ENCODE measurements at places on chromosomes 6 and 20. TPM values are rescaled to one million over a fixed set of nuclear protein-coding genes. Genes with fewer than 3 reads are reported as not detected.

DNA sequence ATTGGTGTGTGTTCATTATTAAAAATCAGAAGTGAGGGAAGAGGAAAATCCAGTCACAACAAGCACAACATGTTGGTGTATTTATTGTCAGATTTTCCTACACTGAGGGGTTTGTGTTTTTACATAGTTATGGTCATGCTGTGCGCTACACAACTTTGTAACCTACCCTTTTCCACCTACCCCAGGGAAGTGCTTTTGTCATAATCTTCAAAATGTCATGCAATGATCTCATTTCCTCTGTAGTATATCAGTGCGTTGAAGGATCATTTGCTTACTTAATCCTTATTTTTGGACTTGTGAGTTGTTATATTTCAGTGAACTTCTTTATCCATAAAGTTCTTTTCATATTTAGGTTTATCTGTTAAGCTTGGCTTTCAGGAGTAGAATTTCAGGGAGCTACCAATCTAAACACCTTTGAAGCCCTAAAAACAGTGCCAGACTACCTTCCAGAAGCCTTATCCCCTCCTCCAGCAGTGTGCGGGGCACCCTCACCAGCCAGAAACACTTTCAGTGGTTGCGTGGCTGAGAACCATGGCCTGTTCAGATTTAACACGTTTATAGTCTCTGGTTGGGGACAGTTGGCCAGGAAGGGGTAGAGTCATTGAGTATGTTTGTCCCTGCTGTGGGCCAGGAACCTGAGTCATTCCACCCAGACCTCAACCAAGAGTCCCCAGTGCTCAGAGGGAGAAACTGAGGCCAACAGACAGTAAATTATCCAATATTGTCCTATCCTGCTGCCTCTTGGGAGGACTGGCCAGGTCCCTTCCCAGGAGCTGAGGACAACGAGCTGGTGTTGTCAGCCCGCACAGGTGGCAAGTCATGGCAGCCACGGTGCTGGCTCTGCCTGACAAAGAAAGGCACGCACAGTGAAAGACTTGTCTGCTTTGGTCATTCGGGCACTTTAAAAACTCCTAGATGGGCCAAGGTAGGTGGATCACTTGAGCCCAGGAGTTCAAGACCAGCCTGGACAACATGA is 40.3 kb downstream of the STK35 start:
- peaks cover 7% of the 10 kb centered on the region for H3K4me1 ChIP-seq
- no peaks in the 10 kb centered on the region for H3K27me3 ChIP-seq
- no peak overlapping the region for H3K27ac ChIP-seq
- H3K36me3 ChIP-seq: peaks cover 10% of the 10 kb centered on the region
- no peak overlapping the region for H3K4me3 ChIP-seq

GRCh38 chr6:73078908-73079610 is 146.2 kb downstream of the KHDC1L start:
- DNase-seq: no peak
- H3K36me3 ChIP-seq: no peaks in the 10 kb centered on the region
- no peak overlapping the region for H3K4me3 ChIP-seq
- H3K27ac ChIP-seq: no peak overlapping the region
- peaks cover 9% of the 10 kb centered on the region for H3K4me1 ChIP-seq

GRCh38 chr6:135665935-135666334 is 168.4 kb upstream of the AHI1 start:
- no peaks in the 10 kb centered on the region for H3K36me3 ChIP-seq
- DNase-seq: no peak
- no peak overlapping the region for H3K4me3 ChIP-seq
- no peak overlapping the region for H3K27ac ChIP-seq
- peaks cover 15% of the 10 kb centered on the region for H3K27me3 ChIP-seq

GRCh38 chr6:150735341-150735851 is 130.1 kb upstream of the MTHFD1L start:
- no peaks in the 10 kb centered on the region for H3K4me1 ChIP-seq
- no peak for DNase-seq
- H3K36me3 ChIP-seq: no peaks in the 10 kb centered on the region
- no peak overlapping the region for H3K27ac ChIP-seq

DNA sequence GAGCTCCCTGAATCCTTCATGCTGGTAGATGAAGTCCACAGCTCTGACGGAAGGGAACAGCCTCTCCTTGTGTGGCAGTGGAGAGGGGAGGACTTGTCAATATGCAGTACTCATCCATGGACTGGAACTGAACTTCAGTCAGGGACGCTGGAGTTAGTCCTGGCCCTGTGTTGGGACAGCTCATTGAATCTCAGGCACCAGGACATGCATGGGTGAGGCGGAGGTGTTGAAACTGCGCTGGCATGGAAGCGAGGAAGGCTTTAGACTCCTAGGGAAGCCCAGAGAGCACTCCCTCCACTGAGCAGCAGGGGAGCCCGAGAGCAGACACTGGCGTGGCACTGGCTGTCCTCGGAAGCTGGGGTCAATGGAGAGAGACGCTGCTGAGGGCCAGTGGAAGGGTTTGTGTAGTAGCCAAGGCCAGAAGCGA is 161.3 kb upstream of the GGTLC1 start:
- H3K27me3 ChIP-seq: peaks cover 8% of the 10 kb centered on the region
- H3K4me1 ChIP-seq: no peaks in the 10 kb centered on the region
- H3K36me3 ChIP-seq: no peaks in the 10 kb centered on the region
- H3K27ac ChIP-seq: no peak overlapping the region

- peaks cover 4% of the 10 kb centered on the region for H3K27me3 ChIP-seq
- H3K27ac ChIP-seq: no peak overlapping the region
- H3K4me3 ChIP-seq: no peak overlapping the region
Observed at GRCh38 chr6:164072240-164072666, 657.7 kb downstream of the QKI start.

Gene PREP
- 35.7 TPM for total RNA-seq

Gene GLP1R
- total RNA-seq: not detected

DNA sequence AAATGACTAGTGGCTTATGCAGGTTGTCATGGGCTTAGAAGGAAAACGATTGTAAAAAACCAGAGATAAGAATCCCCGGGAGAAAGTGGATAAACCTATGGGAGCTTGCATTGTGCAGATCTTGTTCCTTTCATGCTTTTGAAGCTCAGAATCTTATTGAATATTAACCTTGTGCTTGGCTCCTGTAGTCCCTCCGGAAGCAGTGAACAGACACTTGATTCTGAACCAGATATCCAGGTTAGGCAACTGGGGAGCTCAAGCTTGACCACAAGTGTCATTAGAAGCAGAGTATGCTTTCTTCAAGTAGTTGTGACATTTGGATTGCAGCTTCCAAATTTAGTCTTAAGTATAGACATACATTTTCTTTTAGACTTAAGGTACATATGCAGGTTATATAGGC is 212.6 kb upstream of the MOCS1 start:
- no peaks in the 10 kb centered on the region for H3K36me3 ChIP-seq
- no peak for DNase-seq
- no peak overlapping the region for H3K27ac ChIP-seq
- H3K27me3 ChIP-seq: no peaks in the 10 kb centered on the region
- H3K4me3 ChIP-seq: no peak overlapping the region

DNA sequence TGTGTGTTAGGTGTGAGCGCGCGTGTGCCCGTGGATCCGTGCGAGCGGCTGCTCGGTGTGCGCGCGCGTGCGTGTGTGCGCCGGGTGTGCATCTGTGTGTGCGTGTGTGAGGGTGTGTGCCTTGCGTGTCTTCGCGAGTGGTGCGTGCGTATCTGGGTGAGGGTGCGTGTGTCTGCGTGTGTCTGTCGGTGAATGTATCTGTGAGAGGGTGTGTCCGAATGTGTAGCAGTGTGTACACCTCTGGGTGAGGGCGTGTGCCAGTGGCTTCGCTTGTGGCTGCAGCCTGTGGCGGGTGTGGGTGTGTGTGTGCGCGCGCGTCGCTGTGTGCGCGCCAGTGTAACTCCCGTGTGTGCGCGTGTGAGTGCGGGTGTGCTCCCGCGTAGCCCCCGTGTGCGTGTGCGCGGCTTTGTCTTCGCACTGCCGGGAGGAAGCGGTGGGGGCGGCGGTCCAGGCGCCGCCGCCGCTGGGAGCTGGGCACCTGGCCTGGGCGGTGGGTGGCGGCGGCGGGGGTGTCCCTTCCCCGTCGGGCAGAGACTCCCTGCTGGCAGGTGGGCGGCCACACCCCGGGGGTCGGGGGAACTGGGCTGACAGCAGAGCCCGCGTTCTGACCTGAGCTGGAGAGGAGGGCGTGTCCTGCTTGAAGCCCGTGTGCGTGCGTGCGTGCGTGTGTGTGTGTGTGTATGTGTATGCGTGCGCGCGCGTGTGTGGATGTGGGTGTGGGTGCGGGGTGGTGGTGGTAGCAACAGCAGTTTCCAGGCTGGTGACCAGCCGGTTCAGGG is 61.3 kb upstream of the EPB41L1 start:
- H3K27me3 ChIP-seq: peaks cover 5% of the 10 kb centered on the region
- peak overlapping the region; percentile 88 for H3K4me3 ChIP-seq
- H3K4me1 ChIP-seq: peaks cover 36% of the 10 kb centered on the region
- H3K36me3 ChIP-seq: no peaks in the 10 kb centered on the region

Gene KIAA1755
- total RNA-seq: 50.2 TPM

Gene NOTCH4
- 0.83 TPM for total RNA-seq

DNA sequence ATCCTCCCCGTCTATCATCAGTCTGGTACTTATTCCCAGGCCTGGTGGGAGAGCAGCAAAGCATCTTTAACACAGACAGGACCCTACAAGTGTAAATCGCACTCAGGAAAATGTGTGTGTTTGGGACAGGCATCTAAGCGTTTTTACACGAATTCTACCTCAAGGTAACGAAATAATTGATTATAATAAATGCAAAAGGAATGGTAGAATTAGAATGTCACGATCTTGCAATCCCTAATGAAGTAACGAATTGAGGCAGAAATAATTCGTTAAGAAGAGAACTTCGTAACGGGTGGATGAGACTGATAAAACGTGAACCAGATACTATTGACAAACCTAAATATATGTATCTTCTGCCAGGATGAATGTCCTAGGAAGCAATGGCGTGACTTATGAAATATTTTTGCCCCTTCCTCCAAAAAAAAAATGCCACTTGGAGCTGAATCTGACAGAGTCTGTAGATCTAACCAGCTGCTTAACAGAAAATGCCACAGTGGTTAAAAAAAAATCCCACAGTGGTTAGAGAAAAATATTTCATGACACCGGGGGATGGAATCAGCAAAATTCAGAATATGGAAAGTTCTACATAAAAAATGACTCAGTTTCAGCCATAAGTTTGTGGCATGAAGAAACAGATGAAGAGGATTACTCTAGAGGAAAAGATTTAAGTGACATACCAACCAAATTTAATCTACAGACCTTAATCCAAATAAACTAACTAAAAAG is 68.7 kb downstream of the F13A1 start:
- peaks cover 4% of the 10 kb centered on the region for H3K4me1 ChIP-seq
- DNase-seq: no peak
- H3K4me3 ChIP-seq: no peak overlapping the region
- no peak overlapping the region for H3K27ac ChIP-seq
- H3K36me3 ChIP-seq: no peaks in the 10 kb centered on the region

All from osteocyte (in vitro differentiated cells).